ENCODE measurements at places on chromosomes 1 and 21. TPM values are rescaled to one million over a fixed set of nuclear protein-coding genes. Genes with fewer than 3 reads are reported as not detected.

DNA sequence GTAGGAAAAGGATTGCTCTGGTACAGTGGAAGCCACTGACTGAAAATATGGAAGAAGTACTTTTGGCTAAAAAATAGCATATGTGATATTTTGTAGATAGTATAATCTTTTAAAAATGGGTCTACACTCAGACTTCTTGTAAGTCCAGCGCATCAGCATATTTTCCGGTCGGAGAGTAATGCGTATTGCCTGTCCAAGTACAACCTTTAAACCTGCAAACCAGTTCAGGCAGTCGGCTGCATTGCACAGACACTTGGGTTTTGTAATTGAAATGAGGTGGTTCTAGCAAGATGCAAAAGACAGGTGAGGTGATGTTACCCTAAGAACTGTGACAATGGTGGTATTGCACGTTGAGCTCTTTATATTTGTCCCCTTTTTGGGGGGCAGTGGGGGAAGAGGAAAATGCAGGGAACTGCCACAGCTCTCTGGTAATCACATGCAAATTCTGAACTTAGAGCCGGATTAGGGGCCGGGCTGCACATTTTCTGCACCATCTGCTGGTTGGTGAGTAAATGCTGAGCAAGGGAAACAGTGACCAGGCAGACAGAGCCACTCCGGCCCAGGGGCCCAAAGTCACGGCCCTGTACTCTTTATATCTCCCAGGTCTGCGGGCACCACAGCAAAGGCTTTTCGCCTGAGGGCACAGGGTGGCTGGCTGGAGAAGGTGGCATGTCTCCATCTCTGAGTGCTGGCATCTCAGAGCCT lies 2.3 kb downstream of the GPR137B start:
- H3K4me1 ChIP-seq = peaks cover 53% of the 10 kb centered on the region
- DNase-seq = peak; percentile 50
- peak overlapping the region; percentile 77 for H3K4me3 ChIP-seq

The SNAP47 gene
- 66.4 TPM for total RNA-seq

GRCh38 chr1:157371826-157372225 lies 180.5 kb downstream of the FCRL5 start:
- DNase-seq = no peak
- no peak overlapping the region for H3K4me3 ChIP-seq
- no peaks in the 10 kb centered on the region for H3K36me3 ChIP-seq
- H3K27ac ChIP-seq = no peak overlapping the region
- no peaks in the 10 kb centered on the region for H3K27me3 ChIP-seq

- H3K27me3 ChIP-seq = no peaks in the 10 kb centered on the region
- H3K27ac ChIP-seq = no peak overlapping the region
- no peak for DNase-seq
- no peaks in the 10 kb centered on the region for H3K4me1 ChIP-seq
These were observed 68.5 kb upstream of the DUSP10 start for GRCh38 chr1:221810406-221810805.

The CTSK gene
- total RNA-seq = 153 TPM
